ENCODE measurements at places on chromosomes 3 and 15.

DNA sequence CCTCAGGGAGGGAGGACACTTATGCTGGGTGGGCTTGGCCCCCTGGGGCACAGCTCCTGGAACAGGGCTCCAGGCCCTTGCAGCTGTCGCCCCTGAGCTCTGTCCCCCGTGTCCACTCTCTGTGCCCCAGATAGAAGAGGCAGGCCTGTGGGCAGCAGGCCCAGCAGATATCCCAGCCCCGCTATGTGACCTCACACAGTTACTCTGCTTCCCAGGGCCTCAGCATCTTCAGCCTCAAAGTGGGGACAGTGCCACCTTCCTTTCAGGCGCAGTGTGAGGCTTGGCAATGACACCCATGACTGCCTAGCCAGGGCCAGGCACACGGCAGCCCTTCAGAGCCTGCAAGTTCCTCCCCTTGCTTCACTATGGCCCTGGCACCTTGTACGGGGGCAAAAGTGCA is 98.4 kb downstream of the IQSEC1 start:
- no peak for DNase-seq

- DNase-seq: no peak
Observed at GRCh38 chr15:75597667-75598341, 18.7 kb upstream of the PTPN9 start.

- DNase-seq: no peak
Observed at GRCh38 chr3:119288669-119289403, 5.3 kb upstream of the ARHGAP31 start.

- no peak for DNase-seq
Observed at GRCh38 chr15:37814847-37815515, 119.5 kb upstream of the TMCO5A start.

DNA sequence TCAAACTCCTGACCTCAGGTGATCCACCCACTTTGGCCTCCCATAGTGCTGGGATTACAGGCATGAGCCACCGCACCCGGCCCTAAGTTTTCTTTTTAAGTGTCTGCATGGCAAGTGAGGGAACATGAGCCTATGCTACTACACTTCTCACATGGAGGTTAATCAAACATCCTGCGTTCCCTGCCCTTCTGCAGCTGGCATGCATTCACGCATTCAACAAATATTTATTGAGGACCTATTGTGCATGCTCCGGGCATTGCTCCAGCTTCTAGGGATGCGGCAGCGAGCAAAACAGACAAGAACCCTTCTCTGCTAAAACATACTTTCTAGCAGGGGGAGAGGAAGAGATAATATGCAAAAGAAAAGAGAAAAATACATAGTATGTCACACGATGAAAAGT is 42.6 kb upstream of the ACKR4 start:
- DNase-seq: no peak

DNA sequence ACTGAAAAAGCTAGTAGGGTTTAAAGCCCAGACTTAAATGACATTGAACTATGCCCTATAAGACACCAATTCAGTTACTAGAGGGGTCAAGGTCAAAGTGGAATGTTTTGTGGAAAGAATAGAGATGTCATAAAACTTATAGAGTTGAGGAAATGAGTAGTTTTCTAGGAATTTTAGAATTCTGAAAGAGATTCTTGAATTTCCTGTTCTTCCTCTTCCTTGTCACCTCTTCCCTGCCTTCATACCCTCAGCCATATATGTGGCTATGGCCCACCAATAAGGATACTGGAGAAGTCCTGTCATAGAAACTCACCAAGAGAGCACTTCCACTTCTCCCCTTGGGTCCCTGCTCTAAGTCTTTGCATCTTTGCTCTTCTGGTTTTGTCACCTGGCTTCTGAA is 104.9 kb upstream of the TGFBR2 start:
- no peak for DNase-seq

- no peak for DNase-seq
Observed at GRCh38 chr3:172918165-172918564, 167.6 kb downstream of the ECT2 start.

GRCh38 chr3:118754406-118755252 is 280.0 kb downstream of the IGSF11 start:
- DNase-seq: no peak

- DNase-seq: no peak
Observed at GRCh38 chr15:101023501-101024072, 104.4 kb downstream of the LRRK1 start.

DNA sequence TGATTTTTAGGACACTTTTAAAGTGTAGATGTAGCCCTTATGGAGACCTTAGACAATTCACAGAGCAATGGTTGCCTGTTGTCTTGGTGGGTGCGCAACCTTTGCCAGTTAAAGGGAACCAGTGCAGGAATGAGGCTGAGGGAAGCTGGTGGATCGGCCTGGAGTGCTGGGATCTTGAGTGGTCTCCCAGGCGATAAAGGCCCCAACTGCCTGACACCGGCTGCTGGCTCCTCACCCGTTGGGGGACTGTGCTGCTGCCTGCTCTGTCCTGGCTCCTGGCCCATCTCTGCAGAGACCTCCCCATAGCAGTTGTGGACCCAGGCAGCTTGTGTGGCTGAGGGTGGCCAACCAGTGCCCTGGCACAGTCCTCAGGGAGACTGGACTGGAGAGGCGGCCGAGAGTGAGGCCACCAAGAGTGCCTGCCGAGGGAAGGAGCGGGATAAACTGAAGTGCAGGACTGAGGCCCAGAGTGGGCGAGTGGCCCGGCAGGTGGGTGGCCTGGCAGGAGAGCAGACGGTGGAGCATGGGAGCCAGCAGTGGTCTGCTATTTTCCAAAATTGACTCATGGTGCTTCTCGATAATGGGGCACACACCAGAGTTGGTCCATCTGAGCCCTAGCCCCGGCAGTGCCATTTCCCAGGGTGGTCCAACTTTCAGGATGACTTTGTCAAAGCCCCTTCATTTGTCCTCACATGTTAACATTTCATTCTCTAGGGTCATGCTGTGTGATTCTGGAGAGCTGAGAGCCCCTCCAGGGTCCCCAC is 2.1 kb downstream of the ALDH1A3 start:
- no peak for DNase-seq

DNA sequence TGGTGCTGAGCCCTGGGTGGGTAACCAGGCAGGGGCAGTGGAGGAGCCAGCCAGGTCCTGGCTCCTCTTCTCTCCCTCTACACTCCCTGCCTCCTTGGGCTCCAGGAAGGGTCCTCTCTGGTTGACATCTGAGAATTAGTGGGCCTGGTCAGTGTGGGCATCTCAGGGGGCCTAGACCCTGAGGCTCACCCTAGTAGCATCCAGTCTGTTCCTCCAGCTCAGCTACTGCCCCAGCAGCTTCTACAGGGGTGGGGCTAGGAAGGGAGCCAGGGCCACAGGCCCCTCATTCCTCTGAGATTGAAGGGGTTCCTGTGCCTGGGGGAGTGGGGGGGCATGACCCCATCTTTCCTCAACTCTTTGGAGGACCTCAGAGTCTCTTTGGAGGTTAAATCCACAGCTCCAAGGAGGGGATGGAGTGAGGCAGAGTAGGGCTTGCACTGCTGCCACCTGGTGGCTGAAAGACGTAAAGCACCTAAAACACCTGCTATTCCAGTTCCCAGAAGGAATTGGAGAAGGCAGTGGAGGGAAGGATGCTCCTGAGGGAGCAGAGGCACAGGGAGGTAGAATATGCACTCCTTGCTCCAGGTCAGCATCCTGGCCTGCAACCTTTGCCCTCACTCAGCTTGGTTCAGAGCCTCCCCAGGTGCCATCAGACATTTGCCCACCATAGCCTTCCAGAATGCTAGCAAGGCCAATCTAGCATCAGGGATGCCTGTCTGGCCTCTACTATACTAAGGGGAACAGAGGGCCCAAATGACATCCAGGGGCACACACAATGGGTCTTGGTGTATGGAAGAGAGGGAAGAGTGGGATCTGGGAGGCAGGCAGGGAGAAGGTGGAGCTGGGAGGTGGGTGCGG is 25.1 kb downstream of the C3orf18 start:
- DNase-seq: peak; percentile 6

- DNase-seq: no peak
Observed at GRCh38 chr3:157906627-157907026, 199.6 kb downstream of the SHOX2 start.

GRCh38 chr3:94256888-94257813 is 194.3 kb downstream of the NSUN3 start:
- no peak for DNase-seq
